ENCODE measurements at places on chromosomes 2 and 18.
A peak's percentile ranks its signal among the peaks of the same experiment; 100 is the strongest.

DNA sequence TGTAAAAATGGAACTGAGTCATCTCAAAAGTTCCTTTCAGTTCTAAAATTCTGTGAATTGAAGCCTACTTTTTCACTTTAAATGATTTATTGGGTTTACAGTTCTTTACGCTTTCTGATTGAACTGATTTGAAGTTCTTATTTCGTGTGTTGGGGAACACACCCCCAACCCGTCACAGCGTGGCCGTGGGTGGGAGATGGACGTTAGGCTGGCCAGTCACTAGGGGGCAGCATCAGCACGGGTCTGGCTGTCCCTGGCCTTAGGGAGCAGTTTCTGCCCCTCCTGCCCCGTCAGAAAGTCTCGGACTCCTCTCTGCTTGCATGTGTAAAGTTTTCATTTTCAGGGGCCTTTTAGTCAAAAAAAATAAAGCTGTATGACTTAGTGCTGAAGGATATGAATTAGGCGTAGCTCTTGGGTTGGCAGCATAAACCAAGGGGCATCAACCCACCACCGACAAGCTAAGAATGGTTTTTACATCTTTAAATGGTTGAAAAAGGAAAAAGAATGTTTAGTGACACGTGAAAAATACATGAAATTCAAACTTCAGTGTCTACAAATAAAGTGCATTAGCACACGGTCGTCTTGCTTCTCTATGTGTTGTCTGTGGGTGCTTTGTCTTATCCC is 63.4 kb downstream of the ZCCHC2 start:
- DNase-seq: peak; percentile 59

DNA sequence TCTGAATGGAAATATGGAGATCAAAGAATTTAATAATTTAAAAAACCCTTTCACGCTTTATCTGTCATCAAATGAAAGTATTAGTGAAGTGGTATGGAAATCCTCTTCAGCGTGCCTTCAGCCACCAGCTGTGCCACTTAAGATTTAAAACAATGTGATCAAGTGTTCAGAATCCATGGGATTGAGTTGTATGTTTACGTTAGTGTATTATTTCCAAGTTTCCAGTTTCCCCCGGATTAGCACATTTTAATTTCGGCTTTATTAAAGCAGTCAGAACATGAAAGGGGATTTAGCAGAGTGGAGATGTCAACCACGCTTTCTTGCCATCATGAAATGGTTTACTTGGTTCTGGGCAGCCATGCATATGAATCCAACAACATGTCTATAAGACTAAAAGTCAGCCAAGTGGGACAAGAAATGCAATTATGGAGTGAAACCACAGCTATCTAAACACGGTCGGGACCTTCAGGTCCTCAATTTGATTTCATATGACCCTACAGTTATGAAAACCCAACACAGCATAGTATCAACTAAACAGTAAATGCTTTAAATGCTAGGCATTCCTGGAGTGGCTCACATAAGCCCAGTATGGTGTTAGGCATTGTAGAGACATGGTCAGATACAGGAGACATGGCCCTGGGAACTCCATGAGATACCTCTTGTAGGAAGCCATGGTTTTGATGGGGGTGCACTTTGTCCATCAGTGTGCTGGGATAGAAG is 224.9 kb upstream of the EPAS1 start:
- no peak for DNase-seq

DNA sequence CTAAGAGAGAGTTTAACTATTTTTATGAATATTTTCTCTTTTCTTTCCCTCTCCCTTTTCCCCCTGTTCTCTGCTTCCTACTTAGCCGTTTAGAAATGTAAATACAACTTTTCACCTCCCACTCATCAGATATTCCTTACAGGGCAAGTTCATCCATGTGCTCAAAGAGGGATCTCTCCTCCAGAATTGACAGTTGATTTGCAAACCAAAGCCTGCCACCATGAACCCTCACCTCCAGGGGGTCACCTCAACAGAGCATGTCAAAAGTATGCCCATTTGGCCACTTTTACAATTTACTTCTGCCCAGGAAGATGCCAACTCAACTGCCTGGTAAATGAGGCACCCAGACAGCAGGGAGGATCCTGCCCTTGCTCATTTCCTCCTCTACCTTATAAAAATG is 149.2 kb upstream of the GYPC start:
- no peak for DNase-seq

GRCh38 chr18:56739731-56740130 is 88.6 kb downstream of the WDR7 start:
- no peak for DNase-seq

DNA sequence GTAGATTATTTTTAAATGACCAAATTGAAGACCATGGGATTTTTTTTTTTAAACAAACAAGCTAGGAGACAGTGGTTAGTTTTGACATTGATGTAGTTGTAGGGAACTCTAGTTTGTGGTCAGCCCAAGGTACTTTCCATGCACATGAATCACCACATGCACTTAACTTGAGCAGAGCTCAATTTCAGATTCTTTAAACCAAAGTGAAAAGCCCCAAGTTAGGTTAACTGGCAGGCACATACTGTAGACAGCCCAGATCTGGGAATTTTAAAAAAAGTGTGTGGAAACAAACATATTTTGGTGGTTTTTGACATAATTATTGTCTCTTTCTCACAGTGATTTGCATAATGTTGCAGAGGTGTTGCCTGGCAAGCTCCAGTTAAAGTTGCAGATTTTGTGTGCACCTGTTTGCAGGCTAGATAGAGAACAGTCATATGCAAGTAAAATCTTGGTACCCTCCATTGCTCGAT is 88.4 kb downstream of the BCL2L11 start:
- no peak for DNase-seq

- DNase-seq: no peak
These were observed 341.8 kb downstream of the ALK start for GRCh38 chr2:29579495-29580169.

Data from CD4-positive, alpha-beta T cell treated with Interleukin-1 beta for 1 hour (primary cell).